ENCODE measurements at places on chromosomes 3 and 15. TPM values are rescaled to one million over a fixed set of nuclear protein-coding genes. Genes with fewer than 3 reads are reported as not detected.

MAP6D1 gene
- polyA plus RNA-seq: not detected

DNAJB8 gene
- polyA plus RNA-seq: not detected

FEZF2 gene
- polyA plus RNA-seq: not detected

FAM107A gene
- polyA plus RNA-seq: 39.2 TPM

ISL2 gene
- not detected for polyA plus RNA-seq

BTLA gene
- polyA plus RNA-seq: not detected

MKRN3 gene
- polyA plus RNA-seq: 0.19 TPM

REC114 gene
- polyA plus RNA-seq: not detected

COL6A5 gene
- not detected for polyA plus RNA-seq

COL8A1 gene
- 4.9 TPM for polyA plus RNA-seq

AQP9 gene
- polyA plus RNA-seq: 0.96 TPM

DLL4 gene
- polyA plus RNA-seq: 11.1 TPM

NAALADL2 gene
- 0.23 TPM for polyA plus RNA-seq

LAMB2 gene
- polyA plus RNA-seq: 290 TPM

SLC28A1 gene
- 0.17 TPM for polyA plus RNA-seq

PLSCR2 gene
- not detected for polyA plus RNA-seq

MNS1 gene
- polyA plus RNA-seq: 0.88 TPM

IL5RA gene
- polyA plus RNA-seq: 0.03 TPM

ZNF35 gene
- 7.7 TPM for polyA plus RNA-seq

GMPPB gene
- 53.7 TPM for polyA plus RNA-seq

ZNF717 gene
- polyA plus RNA-seq: 4.0 TPM

PIERCE2 gene
- 13.1 TPM for polyA plus RNA-seq

ASB14 gene
- 0.01 TPM for polyA plus RNA-seq

SYNPR gene
- polyA plus RNA-seq: 0.12 TPM

SPSB4 gene
- polyA plus RNA-seq: 5.7 TPM

CCDC50 gene
- 16.1 TPM for polyA plus RNA-seq

ADAMTS17 gene
- polyA plus RNA-seq: 0.58 TPM

SELENOS gene
- polyA plus RNA-seq: 52.5 TPM

CCDC13 gene
- polyA plus RNA-seq: 1.1 TPM

XCR1 gene
- 0.03 TPM for polyA plus RNA-seq

CASR gene
- not detected for polyA plus RNA-seq

JMJD7 gene
- 20.6 TPM for polyA plus RNA-seq

COL6A6 gene
- polyA plus RNA-seq: 1.1 TPM

CPLX3 gene
- polyA plus RNA-seq: 1.5 TPM

PBRM1 gene
- 8.5 TPM for polyA plus RNA-seq

EXD1 gene
- polyA plus RNA-seq: not detected

ARGFX gene
- polyA plus RNA-seq: not detected

CCDC191 gene
- 0.50 TPM for polyA plus RNA-seq

SEMA5B gene
- polyA plus RNA-seq: 3.2 TPM

EFHB gene
- 0.65 TPM for polyA plus RNA-seq

FANCD2OS gene
- polyA plus RNA-seq: not detected

AMIGO3 gene
- 0.69 TPM for polyA plus RNA-seq

GOLGA6L10 gene
- 1.3 TPM for polyA plus RNA-seq

CFAP100 gene
- polyA plus RNA-seq: not detected

EPHA3 gene
- polyA plus RNA-seq: 1.0 TPM

NMD3 gene
- 48.6 TPM for polyA plus RNA-seq

GOLGA8B gene
- polyA plus RNA-seq: 23.4 TPM

CPN2 gene
- polyA plus RNA-seq: 0.72 TPM

DAPK2 gene
- 24.6 TPM for polyA plus RNA-seq

TRIM42 gene
- not detected for polyA plus RNA-seq

GHSR gene
- not detected for polyA plus RNA-seq

GP9 gene
- not detected for polyA plus RNA-seq

ZNF80 gene
- polyA plus RNA-seq: not detected

UNC13C gene
- not detected for polyA plus RNA-seq

PARP15 gene
- 1.1 TPM for polyA plus RNA-seq

PRSS50 gene
- polyA plus RNA-seq: 0.46 TPM

PROK2 gene
- not detected for polyA plus RNA-seq

All from heart left ventricle (tissue), 16 donors.